ENCODE measurements at places on chromosomes 11 and 22.

GRCh38 chr11:46296059-46296527, 18.6 kb downstream of the CREB3L1 start:
- no peak for DNase-seq

- DNase-seq, result no peak
These were observed 3.4 kb downstream of the CHORDC1 start for GRCh38 chr11:90219438-90219837.

- no peak for DNase-seq
These were observed 55.6 kb upstream of the CSNK2A3 start for GRCh38 chr11:11408436-11409221.

DNA sequence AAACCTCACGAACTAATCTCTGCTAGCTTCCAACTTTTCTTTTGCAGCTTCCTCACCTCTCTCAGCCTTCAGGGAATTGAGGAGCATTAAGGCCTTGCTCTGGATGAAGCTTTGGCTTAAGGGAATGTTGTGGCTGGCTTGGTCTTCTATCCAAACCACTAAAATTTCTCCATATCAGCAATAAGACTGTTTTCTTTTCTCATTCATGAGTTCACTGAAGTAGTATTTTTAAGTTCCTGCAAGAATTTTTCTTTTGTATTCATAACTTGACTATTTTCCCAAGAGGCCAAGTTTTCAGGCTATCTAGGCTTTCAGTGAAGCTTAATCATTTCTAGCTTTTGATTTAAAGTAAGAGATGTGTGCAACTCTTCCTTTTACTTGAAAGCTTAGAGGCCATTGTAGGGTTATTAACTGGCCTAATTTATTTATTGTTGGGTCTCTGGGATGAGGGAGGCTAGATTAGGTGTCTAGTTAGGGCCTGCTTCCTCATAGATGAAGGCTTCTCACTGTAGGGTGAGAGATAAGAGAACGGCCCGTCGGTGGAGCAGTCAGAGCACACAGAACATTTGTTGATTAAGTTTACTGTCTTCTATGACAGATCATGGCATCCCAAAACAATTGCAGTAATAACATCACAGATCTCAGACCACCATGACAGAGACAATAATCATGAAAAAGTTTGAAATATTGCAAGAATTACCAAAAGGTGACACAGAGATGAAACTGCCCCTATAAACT, 33.2 kb downstream of the CSF2RB start:
- no peak for DNase-seq
